NCI-H1436 treated with DMSO at 0.1 percent for 48 hours (cell line): ENCODE measurements at places on chromosomes 16 and 17.

- DNase-seq: no peak
Measured at GRCh38 chr17:44061446-44061845, 5.0 kb downstream of the LSM12 start.

- no peak for DNase-seq
Measured at GRCh38 chr17:71011391-71011790, 842.1 kb downstream of the KCNJ2 start.

DNA sequence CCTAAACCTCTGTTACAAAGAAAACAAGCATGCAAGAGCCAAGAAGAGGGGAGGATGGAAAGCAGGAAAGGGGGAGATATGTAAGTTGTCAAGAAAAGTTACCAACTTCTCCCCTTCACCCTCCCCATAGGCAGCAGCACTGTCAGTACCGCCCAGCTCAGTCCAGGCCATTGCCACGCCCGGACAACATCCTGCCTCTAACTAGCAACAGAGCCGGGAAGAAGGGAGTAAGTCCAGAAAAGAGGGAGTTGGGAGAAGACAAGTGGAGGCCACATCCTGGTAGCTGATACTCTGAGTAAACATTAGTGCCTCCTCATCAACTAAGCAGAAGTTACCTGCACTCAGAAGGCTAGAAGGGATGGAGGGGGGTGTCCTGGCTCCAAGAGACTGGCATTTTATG lies 113.6 kb downstream of the SMG6 start:
- DNase-seq: no peak

GRCh38 chr16:67750466-67750865 lies 31.4 kb upstream of the GFOD2 start:
- no peak for DNase-seq

GRCh38 chr16:60905811-60906210 lies 1130.4 kb downstream of the CDH8 start:
- no peak for DNase-seq

GRCh38 chr16:75206749-75207451 lies at the start of gene CTRB2:
Gene CTRB2 (minus strand): TSS chr16:75207161. CDS start chr16:75207141, 20 bp downstream.
- no peak for DNase-seq

- DNase-seq: no peak
Measured at GRCh38 chr16:67718668-67719047, 458 bp downstream of the GFOD2 start.

DNA sequence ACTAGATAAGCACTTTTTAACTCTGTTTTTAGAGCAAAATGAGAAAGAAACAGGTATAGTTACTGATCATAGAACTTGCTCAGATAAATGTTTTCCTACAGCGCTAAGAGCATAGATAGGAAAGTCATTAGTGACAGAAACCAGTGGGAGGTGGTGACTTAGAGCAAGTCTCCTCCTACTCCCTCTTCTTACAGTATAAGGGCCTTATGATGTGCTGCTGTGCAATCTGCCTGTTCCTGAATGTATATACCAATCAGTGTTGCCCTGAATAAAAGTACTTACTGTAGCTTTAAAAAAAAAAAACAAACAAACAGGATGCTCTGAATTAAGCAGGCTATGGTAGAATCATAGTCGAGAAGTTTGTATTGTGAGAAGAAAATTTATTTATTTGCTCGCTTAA lies 23.3 kb upstream of the RASL10B start:
- DNase-seq: peak; percentile 23

- no peak for DNase-seq
Measured at GRCh38 chr17:55500103-55500502, 11.1 kb downstream of the SMIM36 start.
